ENCODE measurements at places on chromosomes 16 and 17. TPM values are rescaled to one million over a fixed set of nuclear protein-coding genes. Genes with fewer than 3 reads are reported as not detected.
A peak's percentile ranks its signal among the peaks of the same experiment; 100 is the strongest.

GRCh38 chr16:1792836-1793577 lies 498 bp downstream of the IGFALS start:
- DNase-seq, result no peak

GRCh38 chr16:82584553-82585152 lies 42.1 kb upstream of the CDH13 start:
- peak; percentile 29 for DNase-seq

DNA sequence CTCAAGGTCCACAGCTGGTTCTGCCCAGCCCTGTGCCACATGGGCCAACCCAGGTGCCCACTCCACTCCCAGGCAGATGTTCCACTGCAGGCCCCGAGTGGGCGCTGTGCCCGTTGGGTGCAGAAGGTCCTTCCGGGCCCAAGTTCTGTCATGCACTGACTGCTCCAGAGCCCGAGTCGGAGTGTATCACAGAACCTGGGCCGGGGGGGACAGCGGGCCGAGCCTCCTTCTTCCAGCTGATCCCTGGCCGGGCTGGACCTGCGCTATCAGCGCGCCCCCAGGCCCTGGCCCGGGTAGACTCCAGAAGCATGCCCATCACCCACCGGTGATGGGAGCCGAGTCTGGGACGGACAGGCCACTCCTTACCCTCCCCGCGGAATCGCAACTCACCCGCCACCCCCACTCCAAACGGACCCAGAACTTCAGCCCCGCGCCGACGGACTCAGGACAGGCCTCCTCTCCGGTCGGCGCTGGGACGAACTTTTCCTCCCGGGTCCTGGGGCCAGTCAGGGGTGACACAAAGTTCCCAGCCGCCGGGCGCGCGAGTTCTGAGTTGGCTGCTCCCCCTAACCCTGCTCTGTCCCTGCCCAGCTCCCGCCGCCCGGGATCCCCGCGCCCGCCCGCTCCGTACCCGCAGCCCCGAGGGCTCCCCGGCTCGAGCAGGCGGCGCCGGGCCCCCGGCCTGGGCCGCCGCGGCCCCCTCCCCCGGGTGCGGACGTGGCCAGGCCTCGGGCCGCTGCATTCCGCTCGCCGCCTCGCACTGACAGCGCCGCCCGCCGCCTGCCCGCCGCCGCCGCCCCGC lies at the start of gene COPZ2:
COPZ2 (minus strand) TSS at position 762 of the 802 bp plus-strand sequence; CDS start at position 742, 20 bp downstream.
- DNase-seq, result peak; percentile 54

- DNase-seq, result peak; percentile 88
Measured at GRCh38 chr17:75271233-75271954, 363 bp upstream of the MIF4GD start.

DNA sequence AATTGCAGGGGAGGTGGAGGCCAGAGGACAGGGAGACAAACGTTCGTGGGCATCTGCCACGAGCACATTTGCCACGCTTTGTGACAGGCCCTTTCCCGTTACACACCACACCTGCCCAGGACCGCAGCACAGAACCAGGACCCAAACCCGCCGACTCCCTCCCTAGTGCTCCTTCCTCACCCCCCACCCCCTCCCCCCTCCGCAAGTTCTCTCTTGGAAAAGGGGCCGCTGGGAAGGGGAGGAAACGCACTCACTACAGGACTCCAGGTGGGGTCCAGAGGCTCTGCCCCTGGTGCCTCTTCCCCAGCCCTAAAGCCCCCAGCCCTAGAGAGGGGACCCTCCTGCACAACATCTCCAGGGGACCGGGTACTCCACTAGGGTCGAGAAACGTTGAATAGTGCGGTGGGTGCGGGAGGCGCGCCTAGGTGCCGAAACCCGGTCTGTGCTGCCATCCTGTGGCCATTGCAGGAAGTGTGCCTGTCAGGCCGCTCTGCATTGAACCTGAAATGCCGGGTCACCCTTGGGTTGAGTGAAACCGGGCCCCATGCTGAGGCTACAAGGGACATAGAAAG lies 21.9 kb upstream of the EIF1 start:
- DNase-seq, result peak; percentile 82

Gene CACNG5
- total RNA-seq, result not detected

GRCh38 chr17:64164596-64165285 lies 34.8 kb upstream of the ERN1 start:
- no peak for DNase-seq

Gene VPS35
- 95.3 TPM for total RNA-seq

- DNase-seq, result no peak
Measured at GRCh38 chr17:5662409-5663085, 78.2 kb upstream of the NLRP1 start.

DNA sequence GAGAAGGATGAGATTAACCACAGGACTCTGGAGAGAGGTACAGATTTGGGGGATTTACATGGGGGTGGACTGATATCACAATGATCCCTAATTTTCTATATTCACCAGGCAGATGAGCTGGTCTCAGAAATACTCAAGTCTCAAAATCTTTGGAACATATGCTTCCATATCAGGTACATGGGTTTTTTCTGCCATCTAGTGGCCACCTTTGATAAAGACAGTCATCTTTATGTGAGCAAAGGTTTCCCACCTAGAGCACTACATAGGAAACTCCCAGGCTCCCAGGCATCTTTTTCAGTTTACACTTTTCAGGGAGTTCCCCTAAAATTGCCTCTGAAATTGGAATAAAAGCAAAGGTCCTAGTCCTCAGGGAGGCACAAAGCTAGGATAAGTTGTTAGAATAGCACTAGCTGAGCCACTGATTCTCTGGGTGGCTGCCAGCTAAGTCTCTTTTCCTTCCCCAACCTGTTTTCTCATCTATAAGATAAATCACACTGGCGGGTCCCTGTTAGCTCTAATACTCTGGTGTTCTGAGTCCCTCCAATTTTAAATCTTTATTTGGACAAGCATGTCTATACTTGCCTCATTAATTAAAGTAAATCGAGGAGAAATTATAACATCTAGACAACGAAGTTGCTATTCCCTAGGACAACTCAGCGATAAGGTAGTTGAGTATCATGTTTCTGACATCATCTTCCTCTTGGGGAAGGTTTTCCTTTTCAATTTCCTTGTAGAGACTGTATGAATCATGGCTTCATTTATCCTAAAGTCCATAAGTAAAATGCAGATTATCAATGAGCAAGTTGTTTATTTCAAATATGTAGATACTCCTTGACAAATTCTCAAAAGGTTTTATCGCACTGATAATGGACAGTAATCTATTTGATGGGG lies 19.0 kb upstream of the MON1B start:
- peak; percentile 52 for DNase-seq

DNA sequence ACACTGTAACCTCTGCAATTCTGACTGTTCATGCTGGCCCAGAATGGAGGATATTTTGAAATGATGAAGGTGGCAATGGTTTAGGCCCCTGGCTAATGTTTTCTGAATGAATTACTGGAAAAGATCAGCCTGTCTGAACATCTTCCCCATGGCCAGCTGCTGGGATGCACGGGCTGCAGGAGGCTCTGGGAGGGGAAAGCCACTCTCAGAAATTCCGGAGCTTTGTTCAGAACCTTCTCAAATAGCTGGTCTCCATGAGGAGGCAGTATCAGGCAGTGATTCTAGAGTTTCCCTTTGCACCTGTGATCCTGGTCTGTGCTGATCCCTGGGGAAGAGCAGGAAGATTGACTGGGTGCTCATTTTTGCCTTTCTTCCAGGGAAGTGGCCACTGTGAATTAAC lies 5.0 kb downstream of the SLC6A2 start:
- DNase-seq, result no peak
